ENCODE measurements at places on chromosomes 7 and 10.

DNA sequence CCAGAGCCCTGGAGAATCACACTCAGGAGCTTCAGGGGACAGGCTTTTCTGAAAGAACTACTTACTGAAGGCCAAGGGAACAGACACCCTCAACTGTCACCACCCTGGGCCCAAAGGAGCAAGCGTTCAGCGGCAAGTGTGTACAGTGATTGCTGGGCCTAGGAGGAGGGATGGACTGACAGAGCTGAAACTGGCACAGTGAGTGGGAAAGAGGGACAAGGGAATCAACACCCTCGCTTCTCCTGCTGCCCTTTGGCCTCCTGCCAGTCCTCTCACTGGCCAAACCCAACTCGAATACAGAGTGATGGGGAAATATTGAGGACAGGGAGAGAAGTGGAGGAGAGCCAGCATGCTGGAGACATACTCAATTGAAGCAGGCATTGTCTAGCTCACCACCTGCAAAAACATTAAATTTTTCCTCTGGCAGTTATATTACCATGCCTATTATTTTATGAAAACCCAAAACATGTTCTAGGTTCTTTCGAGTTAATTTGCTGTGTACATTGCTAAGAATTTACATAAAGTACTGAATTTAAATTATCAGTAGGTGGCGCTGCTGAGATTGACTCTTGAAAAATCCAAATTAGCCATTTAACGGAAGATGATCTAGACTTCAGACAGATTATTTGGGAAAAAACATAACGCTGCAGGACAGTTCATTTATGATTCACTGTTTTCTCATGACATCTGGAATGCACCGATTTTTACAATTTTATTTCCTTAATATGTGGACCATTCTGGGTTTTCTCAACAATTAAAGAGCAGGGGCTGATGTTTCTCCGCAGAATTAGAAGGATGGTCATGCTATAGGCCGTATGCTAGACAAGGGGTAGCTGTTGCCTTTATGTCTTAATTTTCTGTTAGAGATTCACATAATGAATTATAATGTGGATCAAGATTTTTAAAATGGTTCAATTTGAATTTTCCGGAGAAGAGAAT is 14.7 kb upstream of the TMEM236 start:
- DNase-seq, result no peak

GRCh38 chr7:35032166-35032565 is 5.1 kb downstream of the DPY19L1 start:
- DNase-seq, result no peak

DNA sequence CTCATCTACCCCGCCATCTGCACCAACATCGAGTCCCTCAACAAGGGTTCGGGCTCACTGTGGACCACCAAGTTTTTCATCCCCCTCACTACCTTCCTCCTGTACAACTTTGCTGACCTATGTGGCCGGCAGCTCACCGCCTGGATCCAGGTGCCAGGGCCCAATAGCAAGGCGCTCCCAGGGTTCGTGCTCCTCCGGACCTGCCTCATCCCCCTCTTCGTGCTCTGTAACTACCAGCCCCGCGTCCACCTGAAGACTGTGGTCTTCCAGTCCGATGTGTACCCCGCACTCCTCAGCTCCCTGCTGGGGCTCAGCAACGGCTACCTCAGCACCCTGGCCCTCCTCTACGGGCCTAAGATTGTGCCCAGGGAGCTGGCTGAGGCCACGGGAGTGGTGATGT is 34.6 kb upstream of the CDH23 start:
- DNase-seq, result peak; percentile 43

DNA sequence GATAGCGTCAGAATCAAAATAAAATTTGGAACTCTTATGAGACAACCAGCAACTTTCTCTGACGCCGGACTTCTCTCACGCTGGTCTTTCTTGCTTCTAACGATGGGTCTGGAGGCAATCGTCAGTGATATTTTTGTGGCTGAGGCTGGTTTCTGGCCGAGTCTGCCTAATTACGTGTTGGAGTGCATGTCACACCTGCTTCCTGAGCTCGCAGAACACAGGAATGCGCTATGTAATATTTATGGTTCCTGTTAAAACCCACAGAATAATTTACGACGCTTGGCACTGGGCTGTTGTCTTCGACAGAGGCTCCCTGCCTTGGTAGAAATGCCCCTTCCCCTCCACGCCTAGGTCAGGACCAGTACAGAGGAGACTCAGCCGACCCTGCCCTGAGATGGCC is 64.9 kb downstream of the NPTX2 start:
- DNase-seq, result no peak

DNA sequence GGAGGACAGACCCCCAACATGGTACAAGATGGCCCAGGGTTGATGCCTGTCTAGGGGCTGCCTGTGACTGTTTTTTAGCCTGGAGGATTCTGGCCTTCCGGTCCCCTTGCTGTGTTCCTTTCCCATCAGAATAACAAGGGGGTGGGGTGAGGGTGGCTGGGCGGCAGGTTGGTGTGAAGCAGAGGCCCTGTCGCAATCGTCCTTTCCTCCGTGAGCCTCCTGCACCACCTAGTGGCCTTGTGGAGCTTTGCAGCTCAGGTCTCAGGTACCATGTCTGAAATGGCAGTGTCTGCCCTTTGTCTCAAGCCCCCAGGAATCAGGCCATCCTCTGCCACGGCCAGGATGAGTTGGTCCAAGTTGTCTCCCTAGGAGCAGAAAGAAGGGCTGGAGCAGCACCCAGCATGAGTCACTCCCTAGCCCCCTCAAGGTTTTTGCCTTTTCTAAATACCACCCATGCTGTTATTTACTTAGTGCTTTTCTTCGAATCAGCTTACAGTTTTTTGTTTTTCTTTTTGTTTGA is 24.2 kb downstream of the TACR2 start:
- peak; percentile 92 for DNase-seq

DNA sequence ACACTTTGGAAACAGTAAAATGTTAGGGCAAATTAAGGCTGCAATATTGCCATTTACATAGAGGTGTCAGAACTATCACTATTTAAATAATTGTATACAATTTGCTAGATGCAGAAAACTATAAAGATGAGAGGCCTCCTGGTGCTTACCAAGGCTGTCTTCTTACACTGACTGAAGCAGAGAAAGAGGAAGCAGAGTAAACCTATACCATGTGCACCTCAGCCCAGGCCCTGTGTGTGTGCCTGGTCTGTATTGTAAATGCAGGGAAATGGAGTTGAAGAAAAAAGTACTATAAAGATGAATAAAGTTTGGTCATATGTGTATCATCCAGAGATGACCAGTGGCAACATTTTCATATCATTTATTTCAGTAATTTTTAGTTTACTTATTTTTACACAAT is 29.2 kb downstream of the ELMO1 start:
- no peak for DNase-seq

GRCh38 chr10:101238732-101239105 is 9.5 kb upstream of the LBX1 start:
- peak; percentile 2 for DNase-seq

- no peak for DNase-seq
These were observed 162.4 kb downstream of the AGMO start for GRCh38 chr7:15399441-15399840.

- no peak for DNase-seq
These were observed 75.8 kb downstream of the C1GALT1 start for GRCh38 chr7:7257899-7258692.

DNA sequence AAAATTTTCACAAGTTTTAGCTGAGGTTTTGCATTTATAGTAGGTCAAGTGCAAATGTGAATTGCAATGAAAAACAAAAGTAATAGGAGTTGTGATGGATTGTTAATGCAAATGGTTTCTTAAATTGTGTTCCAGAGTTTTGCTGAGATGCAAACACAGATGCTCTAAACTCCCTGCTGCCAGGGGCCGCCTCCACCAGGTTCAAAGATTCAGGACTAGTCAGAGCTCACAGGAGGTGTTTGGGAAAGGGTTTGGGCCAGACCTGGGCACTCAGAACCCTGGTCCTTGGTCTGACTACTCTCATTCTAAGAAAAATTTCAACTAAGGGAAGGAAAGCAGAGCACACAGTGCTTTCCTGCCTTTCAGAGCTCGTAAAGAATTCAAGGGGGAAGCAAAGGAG is 193.1 kb downstream of the CCSER2 start:
- DNase-seq, result no peak

- DNase-seq, result no peak
These were observed 76.4 kb downstream of the MAP3K8 start for GRCh38 chr10:30510184-30510931.

DNA sequence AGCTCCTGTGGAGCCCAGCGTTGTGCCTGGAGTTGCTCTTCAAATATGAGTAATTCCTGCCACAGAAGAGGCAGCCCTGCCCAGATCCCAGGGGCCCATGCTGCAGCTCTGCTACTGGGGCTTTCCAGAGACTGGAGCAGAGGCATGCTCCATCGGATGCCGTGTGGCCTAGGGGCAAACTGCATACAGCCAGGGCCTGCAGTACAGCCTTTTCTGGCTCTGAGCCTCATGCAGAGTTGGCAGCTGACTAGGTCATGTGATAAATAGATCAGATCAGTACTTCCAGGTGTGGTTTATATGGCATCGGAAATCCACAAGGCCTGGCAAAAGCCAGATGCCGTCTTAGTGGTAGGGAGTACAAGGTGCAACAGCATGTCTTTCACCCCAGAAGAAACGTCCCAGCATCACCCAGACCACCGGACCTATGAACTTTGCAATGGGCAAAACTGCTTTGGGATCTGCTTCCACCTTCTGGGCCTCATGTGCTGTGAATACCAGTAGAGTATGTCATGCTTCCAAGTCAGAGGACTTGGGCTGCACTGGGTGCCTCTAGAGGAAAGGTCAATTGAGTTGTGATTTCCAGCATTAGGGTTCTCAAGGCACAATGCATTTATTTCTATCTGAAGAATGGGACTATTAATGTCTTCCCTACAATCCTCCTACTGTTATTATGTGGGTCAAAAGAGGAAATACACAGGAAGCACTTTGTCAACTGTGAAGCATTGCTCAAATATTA is 250.7 kb upstream of the ZNF32 start:
- DNase-seq, result no peak

GRCh38 chr7:44386139-44386913 is 60.9 kb upstream of the CAMK2B start:
- DNase-seq, result no peak

GRCh38 chr10:105468759-105469158 is 827.7 kb downstream of the SORCS3 start:
- no peak for DNase-seq

GRCh38 chr7:25967278-25968204 is 184.5 kb upstream of the NFE2L3 start:
- no peak for DNase-seq

DNA sequence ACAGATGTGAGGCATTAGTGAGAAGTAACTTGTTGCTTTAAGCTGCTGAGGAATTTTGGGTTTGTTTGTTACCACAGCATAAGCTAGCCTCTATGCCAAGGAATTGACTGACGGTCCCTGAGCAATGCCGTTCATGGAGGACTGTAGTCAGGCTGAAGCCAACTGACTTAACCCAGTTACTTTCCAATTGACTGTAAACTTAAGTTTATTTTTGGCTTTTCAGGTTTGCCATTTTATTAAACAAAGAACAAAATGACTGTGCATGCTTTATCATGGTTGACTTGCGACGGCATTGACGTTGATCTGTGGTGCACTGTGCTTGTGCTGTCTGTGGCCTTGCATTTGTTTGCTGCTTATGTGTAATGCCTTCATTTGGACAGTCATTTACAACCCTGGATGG is 53.5 kb downstream of the DNAJB9 start:
- no peak for DNase-seq

- DNase-seq, result no peak
These were observed 2.1 kb upstream of the SFMBT2 start for GRCh38 chr10:7412928-7413282.

GRCh38 chr10:14880229-14880628 is 1.6 kb downstream of the SUV39H2 start:
- no peak for DNase-seq

DNA sequence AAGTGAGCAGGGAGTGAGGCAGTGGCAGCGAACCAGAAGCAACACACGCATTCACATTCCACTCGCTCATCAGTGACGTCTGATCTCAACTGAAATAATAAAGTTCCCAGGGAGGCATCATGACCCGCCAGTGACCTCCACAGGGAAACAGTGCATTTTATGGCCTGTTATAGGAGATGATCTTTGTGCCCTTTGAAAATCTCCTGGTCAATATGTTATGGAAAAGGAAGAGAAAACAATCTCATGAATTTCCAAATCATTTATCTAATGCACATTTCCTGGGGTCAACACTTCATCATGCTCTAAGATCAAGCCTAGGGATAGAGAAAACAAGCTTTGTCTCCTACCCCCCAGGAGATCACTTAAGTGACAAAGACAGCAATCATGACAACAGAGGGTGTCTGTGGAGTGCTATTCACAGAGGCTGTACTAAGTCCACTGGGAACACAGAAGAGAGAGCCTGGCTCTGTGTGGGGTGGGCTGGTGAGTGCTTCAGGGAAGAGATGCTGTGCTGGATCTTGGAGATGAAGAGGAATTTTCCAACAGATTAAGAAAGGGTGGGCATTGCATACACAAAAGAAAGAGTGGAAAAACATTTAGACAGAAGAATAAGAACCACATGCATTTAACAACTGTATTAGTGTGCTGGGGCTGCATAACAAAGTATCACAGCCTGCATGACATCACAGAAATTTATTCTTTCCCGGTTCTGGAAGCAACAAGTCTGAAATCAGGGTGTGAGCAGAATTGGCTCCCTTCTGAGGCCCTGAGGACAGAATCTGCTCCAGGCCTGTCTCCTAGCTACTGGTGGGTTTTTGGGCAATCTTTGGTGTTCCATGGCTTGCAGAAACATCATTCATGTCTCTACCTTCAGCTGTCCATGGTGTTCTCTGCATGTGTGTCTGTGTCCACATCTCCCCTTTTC is 613.9 kb upstream of the IGFBP3 start:
- no peak for DNase-seq

DNA sequence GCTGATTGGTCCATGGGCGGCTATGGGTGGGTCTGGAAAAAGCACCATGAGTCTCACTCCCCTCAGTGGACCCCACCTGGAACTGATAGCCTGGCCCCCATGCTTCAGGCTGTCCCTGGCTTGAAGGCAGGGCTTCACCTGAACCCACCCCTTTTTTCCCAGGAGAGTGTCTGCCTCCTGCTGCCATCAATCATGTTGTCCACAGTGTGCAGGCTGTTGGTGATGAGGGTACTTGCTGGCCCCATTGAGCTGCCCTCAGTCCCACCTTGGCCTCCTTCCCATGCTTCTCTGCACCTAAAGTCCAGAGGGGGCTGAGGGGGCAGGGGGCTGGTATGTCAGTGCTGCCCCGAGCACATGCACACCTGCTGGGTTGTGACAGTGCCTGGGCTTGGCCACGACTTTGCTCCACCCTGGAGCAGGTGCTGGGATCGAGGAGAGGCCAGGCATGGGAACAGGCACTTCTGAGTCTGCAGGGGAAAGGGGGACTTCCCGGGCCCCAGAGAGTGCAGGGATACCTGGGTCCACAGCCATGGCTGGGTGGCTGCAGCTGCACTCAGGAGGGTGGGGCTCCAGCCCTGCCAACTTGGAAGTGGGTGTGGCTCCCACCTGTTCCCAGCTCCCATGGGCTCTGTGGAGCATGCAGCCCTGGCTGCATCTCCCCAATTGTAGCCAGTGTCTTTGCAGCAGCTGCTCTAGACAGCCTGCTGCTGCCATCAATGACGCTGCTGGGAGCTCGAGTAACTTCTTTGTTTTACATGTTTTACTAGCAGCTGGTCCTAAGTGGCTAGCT is 56.9 kb downstream of the ADK start:
- DNase-seq, result no peak
